Dermis microvascular lymphatic vessel endothelial cell (primary cell): ENCODE measurements at places on chromosomes 5 and 9. TPM values are rescaled to one million over a fixed set of nuclear protein-coding genes. Genes with fewer than 3 reads are reported as not detected.

PTGR1 gene
- 6.8 and 12.2 TPM in 2 replicates for total RNA-seq

DNA sequence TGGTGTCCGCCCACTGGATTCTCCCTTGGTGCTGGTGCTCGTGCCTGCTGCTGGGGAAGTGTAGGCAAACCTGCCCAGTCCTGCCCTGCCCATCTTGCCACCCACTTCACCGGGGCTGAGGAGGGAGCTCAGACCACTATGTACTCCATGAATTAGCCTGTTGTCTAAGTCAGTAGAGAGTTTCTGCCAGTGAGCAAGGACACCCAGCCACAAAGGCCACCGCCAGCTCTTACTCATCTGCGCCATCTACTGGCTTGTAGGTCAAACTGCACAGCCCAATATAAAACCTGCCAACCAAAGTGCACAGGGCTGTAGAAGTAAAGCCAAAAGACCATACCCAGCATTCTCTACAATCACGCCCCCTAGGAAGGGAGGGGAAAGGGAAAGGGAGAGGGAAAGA is 102.3 kb downstream of the GLIS3 start:
- peak; percentile 17 for DNase-seq

DNA sequence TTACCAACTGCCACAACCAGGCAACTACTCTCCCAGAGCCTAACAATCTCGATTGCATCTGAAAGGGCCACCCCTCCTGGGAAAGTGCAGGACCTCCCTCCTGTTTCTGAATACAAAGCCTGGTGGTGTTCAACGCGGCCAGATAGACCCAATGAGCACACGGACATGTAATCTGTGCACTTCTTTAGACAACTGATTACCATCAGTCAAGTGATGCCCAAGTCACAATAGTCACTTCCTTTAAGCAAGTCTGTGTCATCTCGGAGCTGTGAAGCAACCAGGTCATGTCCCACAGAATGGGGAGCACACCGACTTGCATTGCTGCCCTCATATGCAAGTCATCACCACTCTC is 739 bp downstream of the C9orf72 start:
- peak; percentile 38 for DNase-seq

DNA sequence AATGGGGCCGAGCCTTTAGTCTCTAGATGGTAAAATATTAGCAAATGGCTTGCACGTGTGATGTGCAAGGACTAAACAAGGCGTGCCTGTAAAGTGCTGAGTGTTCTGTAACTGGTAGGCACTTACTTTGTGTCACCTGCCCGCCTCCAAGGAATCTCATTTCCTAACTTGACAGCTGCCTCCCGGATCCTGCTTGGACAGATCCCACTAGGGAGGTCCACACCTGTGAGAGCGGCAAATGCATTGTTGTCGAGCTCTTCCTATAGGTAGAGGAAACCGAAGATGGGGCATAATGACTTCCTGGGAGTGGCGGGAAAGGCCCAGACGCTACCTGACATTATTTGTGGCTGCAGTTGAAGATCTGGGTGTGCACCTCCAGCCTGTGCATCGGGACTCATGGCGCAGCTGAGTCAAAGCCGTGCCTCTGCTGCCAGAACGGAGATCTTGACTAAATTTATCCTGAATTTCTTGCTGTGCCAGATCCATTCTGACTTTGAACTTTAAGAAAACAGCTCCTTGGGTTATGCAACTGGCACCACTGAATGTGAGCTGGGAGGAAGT is 79.8 kb downstream of the TENT4A start:
- no peak for DNase-seq

DNA sequence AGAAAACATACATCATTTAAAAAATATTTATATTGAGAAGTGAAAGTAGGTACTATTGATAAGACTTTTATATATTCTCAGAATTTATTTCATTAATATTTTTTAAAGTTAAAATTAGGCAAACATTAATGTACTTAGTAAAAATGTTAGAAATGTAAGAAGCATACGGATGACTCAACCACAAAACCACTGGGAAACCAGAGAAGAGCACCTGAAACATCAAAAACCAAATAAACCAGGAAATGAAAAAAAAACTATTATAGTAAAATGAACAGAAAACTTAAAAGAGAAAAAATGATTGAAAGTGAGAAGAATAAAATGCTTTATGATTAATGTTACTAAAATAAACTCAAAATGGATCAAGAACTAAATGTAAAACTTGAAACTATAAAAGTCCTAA is 233.2 kb upstream of the DAB2 start:
- no peak for DNase-seq

- no peak for DNase-seq
Observed at GRCh38 chr5:72013766-72014624, 93.3 kb upstream of the MAP1B start.

- no peak for DNase-seq
Observed at GRCh38 chr9:91162784-91163443, 198.8 kb downstream of the AUH start.

DNA sequence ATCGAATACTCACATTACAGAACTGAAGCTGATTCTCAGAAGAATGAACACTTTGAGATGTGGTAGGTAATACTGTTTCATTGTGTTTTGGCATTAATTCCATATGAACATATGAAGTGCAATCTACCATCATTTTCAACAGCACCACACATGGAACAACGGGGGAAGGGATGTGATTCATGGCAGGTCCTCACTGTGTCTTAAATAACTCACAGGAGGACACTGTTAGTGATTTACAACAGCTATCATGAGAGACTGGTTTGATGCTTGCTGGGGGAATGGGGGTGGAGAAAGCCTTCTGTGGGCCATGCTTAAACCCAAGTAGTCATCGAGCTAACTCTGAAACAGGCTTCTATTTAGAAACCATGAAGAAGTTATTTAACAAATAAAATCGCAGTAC is 232.9 kb downstream of the SPOCK1 start:
- no peak for DNase-seq

DNA sequence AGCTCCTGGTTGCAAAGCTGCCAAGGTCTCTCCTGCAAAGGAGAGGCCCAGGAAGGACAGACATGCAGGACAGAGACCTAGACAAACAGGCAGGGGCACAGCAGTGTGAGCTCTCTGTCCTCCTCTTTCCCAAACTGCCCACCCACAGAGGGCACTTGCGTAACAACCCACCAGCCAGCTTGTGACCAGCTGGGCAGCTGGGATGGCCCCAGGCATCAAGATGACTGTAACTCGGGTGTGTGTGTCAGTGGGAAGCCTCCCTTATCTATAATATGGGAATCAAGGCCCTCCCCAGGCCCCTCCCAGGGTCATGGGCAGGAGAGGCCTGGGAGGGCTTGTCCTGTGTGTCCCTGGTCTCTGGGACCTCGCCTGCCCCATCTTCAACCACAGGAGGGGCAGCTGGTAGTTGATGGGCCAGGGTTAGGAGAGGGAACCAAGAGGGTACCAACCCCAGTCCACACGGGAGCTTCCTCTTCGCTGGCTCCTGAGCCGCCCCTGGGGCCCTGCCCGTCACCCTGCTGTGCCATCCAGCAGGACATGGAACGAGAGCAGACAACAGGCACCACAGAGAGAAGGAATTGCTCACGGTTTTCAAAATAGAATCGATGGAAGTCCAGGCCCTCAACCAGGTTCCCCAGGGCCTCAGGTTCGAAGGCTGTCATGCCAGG is 37.9 kb downstream of the SLC6A7 start:
- DNase-seq = no peak

DNA sequence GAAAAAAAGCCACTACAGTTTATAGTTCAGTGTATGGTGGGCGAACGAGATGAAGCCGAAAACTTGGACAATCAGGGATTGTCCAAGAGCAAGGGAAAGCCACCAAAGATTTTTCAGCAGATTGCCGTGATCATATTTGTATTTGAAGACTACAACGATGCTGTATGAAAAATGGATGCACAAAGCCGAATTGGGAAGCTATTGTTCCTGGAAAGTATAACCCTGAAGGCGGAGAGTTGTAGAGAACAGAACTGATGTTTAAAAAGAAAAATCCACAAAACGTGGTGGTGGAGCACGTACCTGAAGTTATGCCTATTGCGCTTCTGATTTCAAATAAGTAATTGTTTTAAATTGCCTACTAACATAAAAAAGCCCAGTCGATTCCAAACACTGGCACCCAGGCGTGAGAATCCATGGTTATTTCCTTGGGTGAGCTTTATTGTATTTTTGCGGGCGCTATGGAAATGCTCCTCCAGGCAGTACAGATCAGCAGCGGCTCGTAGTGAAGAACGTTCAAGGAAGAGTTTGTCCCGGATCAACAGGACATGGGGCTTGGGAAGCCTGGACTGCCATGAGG is 772 bp upstream of the TARS1 start:
- DNase-seq = peak; percentile 15
